Mesothelial cell of epicardium (in vitro differentiated cells): ENCODE measurements at places on chromosomes 6 and 20.

GRCh38 chr20:62405108-62405980, 1.7 kb downstream of the CABLES2 start:
- DNase-seq = no peak

DNA sequence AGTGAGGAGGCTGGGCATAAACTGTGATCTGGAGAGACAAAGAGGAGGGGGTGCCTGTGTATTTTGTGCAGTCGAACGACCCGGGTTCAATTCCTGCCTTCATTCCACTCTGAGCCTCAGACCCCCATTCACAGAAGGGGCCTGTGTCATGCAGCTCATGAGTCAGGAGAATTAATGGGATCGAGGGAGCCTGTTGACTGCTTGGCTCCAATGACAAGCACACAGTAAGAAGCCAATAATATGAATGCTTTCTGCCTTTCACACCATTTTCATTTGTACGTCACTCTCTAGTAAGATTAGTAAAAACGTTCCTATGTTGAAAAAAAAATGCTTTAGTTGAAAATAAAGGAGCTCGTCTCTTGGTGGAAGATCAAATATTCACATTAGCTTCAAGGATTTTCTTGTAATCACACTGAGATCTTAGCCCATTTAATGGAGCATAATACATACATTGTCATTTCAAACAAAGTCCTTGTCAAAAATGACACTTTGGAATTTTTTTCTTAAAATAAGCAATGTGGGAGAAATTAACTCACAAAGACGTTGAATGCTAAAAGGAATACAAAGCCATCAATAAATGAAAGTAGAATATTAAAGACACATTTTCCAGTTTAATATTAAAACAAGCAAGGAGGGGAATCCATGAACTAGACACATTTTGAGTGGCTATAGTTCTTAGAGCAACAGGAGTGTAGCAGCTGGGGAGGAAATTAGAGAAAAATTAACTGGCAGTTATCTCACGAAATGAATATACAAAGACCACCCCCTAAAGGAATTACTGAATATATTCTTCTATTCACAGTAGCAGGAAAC, 246.7 kb upstream of the AFDN start:
- DNase-seq = peak; percentile 19

- no peak for DNase-seq
These were observed 4.5 kb upstream of the SMLR1 start for GRCh38 chr6:130822736-130823135.

DNA sequence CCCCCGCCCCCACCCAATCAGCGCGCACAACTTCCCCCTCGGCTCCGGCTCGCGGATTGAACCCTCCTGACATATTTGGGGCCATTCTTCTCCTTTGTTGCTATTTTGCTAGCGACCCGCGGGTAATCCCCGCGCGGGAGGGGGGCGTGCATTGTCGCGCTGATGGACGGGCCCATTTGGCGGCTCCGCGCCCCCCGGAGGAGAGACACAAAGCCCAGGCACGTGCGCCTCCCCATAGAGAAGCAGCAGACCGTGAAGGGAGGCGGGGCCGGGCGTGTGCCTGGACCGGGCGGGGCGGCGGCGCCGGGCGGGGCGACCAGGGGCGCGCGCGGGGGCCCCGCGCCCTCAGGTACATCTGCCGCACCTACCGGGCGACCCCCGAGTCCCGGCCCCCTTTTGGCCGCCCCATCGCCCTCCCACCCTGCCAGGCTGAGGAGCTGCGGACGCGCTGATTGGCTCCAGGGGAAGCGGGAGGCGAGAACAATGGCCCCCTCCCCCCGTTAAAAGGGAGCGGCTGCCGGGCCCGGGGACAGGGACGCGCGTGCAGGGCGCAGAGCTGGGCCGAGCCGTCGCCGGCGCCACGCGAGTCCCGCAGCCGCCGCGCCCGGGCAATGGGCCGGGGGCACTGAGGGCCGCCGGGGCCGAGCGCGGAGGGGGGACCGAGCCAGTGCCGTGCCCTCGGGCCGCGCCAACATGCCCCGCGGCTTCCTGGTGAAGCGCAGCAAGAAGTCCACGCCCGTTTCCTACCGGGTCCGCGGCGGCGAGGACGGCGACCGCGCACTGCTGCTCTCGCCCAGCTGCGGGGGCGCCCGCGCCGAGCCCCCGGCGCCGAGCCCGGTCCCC, at the start of gene INSM1:
Gene INSM1, plus strand, starts transcription at position 530 of the 843 bp plus-strand sequence. Its CDS starts 164 bp downstream, at position 694.
- no peak for DNase-seq

GRCh38 chr6:82331031-82331773, 32.4 kb upstream of the TPBG start:
- no peak for DNase-seq

- no peak for DNase-seq
These were observed 43.8 kb downstream of the POPDC3 start for GRCh38 chr6:105135907-105136430.
